ENCODE measurements at places on chromosomes 6 and 20.

DNA sequence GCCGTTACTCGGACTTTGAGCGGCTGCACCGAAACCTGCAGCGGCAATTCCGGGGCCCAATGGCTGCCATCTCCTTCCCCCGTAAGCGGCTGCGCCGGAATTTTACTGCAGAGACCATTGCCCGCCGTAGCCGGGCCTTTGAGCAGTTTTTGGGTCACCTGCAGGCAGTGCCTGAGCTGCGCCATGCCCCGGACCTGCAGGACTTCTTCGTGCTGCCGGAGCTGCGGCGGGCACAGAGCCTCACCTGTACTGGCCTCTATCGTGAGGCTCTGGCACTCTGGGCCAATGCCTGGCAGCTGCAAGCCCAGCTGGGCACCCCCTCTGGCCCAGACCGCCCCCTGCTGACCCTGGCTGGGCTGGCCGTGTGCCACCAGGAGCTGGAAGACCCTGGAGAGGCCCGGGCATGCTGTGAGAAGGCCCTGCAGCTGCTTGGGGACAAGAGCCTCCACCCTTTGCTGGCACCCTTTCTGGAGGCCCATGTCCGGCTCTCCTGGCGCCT is 7.2 kb downstream of the SNX21 start:
- DNase-seq, result no peak

DNA sequence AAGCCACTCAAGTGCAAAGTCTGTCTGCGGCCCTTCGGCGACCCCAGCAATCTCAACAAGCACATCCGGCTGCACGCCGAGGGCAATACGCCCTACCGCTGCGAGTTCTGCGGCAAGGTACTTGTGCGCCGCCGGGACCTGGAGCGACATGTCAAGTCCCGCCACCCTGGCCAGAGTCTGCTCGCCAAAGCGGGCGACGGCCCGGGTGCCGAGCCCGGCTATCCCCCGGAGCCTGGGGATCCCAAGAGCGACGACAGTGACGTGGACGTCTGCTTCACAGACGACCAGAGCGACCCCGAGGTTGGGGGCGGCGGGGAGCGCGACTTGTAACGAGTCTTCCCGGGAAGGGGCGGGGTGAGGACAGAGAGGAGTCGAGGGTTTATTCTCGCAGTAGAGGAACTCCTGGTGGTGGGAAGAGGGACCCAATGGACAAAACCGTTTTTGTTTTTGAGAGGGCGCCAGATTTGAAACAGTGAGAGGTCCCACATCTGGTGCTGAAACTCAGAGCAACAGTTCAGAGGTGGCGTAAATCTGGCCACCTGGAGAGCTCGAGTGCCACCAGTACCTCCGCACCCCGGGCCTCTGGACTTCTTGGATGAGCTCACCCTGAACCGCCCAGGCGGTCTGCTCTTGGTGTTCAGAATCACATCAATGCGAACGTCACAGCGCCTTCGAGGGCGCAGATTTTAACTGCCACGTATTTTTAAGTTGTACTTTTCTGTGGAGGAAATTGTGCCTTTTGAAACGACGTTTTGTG is 8.0 kb downstream of the PRDM13 start:
- no peak for DNase-seq

DNA sequence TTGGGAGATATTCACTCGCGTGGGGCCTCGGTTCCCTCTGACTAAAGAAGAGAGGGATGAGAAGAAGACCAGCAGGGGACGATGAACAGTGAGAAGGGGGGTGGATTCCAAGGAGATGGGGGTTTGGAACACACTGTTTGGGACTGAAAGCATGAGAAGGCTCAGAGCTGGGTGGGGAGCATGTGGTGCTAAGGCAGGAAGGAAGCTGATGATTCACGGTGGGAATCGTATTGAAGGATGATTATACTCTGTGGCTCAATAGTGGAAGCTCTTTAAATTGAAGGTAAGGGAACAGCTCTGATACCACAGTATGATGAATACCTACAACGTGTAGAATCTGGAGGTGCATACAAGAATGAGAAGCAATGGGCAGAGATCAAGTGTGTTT is 117.5 kb upstream of the KCNK16 start:
- no peak for DNase-seq

- DNase-seq, result no peak
These were observed 968 bp upstream of the MMP24 start for GRCh38 chr20:35225319-35226125.

DNA sequence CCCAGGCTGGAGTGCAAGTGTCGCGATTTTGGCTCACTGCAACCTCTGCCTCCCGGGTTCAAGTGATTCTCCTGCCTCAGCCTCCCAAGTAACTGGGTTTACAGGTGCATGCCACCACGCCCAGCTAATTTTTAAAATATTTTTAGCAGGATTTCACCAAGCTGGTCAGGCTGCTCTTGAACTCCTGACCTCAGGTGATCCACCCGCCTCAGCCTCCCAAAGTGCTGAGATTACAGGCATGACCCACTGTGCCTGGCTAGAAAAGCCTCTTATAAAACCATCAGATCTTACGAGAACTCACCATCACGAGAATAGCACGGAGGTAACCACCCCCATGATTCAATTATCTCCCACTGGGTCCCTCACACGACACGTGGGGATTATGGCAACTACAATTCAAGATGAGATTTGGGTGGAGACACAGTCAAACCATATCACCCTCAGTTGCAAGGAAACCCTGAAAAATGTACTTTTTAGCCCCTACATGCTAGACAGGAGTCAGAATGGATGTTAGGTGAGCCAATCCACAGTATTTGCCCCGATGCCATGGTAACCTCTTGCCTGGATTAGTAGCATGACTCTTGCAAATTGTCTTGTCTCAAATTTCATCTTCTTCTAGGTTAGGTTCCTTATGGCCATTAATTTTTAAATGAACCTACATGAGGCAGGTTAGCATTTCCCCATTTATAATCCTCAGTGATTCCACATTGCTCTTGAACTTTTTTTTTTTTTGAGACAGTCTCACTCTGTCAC is 17.1 kb upstream of the SASH1 start:
- DNase-seq, result no peak

GRCh38 chr6:167658106-167658505 is 168.6 kb upstream of the AFDN start:
- no peak for DNase-seq

DNA sequence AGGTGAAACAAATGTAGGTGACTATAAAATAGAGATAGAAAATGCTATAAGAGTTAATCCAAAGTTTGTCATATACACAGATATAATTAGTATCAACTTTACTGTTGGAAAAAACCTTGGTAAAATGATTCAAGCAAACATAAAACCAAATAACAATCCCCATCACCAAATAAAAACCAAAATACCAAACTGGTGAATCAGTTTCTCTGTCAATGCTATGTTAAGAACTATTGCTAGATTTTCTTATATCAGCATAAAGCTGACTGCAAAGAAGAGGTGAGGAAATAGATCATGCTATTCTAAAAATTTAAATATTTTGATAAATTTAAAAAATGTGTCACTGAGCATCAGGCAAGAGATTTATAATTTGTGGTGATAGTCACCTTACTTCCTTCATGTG is 658.4 kb downstream of the PHF3 start:
- DNase-seq, result no peak

- no peak for DNase-seq
These were observed 242.1 kb downstream of the HACE1 start for GRCh38 chr6:104617591-104617990.

DNA sequence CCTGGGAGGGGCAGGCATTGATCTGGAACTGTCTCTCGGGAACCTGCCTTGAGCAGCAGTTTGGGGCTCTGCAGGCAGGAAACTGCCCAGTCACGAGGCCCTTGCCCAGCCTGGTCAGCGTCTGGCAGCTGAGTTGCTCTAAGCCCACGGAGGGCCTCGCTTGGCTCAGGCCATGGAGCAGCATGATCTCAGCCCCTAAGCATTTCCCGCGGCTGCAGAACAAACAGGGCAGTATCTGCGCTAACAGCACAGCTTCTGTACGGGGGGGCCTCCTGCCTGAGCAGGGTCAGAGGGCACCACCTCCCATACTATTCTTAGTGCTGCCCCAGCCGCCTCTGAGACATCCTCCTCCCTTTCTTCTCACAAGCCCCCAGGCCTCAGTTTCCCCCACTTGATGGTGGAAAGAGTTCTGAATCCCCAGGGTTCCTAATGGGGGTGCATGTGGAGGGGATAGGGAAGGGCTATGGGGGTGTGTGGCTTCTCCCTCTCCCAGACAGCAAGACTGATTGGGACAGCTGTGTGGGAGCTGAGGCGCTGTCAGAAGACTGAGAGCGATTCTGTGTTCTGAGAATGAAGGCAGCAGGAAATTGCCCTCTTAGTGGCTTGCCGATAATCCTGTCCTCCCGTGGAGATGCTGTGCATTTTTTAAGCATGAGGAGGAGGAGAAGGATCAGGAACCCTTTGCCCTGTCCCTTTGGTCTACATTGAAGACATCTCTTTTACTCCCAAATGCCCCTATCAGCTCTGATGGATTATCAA is 46.4 kb downstream of the MOCS1 start:
- DNase-seq, result no peak

DNA sequence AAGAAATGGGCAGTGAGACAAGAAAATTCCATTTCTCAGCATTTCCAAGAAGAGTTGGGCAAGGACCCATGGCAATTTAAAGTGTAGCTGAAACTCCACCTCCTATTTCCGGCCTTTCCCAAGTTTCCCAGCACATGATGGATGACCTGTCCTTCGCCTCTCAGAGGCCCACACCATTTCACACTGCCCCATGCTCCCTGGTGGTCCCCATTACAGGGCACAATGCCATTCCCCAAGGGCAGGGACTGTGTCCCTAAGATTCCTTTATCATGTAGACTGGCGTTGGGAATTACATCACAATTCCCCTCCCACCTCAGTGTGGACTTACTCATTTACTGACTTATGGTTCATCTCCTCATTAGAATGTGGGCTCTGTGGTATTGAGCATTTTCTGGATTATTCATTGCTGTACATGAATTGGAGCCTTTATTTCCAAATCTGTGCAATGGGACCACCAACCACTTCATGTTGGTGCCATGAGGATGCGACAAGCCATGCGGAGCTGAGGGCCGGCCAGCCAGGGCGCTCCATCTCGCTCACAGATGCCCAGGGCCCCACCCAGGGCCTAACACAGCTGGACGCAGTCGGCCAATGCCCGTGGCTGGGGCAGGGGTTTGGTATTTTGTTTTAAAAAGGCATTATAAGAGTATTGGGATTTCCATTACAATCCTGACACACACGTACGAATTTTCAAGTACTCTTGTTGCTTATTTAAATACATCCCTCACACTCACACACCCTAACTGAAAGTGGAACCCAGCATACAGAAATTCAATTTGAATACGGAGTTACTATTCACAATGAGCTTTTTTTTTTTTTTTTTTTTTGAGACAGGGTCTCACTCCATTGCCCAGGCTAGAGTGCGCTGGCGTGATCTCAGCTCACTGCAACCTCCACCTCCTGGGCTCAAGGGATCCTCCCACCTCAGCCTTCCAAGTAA is 5.4 kb downstream of the ACSS1 start:
- no peak for DNase-seq

DNA sequence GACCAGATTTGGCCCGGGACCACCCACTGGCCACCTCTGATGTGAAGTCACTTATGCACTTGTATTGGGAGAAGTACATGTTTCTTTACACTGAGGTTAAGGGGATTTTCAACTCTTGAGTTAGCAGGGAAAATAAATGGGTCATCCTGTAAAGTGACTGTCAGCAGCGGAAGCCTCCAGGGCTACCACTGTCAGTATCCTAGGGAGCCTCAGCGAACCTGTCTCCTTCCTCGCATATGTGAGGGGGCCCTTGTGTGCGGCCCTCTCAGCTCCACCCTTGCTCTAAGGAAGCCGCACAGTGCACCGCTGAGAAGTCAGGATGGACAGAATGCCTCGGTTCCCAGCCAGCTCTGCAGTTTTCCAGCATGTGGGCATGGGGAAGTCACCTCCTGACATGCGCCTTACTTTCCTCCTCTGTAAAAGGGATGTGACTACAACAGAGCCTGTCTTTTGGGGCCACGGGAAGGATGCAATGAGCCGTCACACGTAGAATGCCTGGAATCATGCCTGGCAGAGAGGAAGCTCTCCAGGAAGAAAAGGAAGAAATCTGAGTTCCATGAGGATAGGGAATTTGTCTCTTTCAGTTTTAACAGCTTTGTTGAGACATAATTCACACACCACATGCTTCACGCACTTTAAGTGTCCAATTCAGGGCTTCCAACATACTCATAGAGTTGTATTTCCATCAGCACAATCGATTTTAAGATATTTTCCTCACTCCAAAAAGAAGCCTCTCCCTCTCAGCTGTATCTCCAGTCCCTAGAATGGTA is 115.4 kb downstream of the SYCP2 start:
- no peak for DNase-seq

DNA sequence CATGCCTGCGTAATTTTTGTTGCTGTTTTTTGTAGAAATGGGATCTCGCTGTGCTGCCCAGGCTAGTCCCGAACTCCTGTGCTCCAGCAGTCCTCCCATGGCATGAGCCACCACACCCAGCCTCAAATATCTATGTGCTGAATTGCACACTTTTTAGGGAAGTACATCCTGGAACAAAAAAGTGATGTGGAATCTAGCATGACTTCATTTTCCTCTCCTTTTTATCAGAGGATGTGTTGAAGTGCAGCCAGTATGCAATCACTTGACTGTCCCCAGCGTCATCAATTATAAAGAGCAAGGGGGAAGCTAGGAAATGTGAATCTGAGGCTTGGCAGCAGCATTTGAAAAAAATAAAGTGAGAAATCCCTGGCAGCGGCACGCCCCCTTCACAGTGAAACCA is 6.4 kb upstream of the EXOC2 start:
- DNase-seq, result no peak

DNA sequence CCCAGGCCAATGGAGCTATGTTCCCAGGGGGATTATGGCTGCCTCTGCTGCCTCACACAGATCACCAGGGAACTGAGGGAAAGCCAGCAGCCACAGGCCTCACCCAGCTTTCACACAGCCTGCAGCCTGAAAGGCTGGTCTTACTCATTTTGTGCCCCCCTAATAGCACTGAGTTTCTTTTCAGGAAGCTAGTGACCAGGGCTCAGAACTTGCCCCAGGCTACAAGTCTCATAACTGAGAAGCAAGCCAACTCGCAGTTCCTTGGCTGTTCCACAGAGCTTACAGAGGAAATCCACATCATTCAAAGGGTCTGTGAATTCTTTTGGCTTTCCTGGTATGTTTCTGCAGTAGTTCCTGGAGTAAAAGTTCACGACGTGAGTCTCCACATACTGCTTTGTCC is 524.8 kb upstream of the GJE1 start:
- DNase-seq, result no peak

DNA sequence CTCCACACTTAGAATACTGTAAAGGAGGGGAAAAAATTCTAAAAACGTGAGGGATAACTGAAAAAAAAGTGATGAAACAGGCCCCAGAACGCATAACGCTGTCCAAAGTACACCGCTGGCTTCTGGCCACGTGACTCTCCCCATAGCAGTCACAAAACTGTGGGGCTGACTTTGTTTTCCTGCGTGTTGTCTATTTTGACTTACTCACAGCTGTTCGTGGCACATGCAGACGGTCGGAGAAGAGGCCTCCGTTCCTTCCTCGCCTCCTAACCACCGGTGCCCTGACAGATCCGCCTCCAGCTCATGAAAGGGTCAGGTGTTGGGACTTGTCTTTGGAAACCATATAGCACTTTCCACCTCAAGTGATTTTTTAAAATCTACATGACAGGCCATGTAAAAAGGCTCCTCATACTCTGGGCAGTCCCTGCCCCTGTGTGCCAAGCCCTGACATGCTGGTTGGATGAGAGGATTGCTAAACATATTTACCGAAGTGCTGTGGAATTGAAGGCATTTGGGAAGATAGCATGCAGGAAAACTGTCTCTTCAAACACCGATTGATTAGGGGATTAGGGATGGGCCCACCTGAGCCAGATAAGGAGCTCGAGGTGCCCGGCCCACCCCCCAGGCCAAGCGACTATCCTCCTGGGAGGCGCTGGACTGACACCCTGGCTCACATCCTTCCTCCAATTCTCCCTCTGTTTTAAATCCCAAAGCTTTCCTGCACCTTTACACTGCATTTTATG is 54.8 kb downstream of the DACT2 start:
- DNase-seq, result no peak

- no peak for DNase-seq
These were observed 98.7 kb downstream of the PLEKHG1 start for GRCh38 chr6:150698391-150698790.
